NCI-H1092 treated with DMSO at 0.1 percent for 48 hours (cell line): ENCODE measurements at places on chromosomes 4 and X.

- DNase-seq: no peak
These were observed 85.6 kb upstream of the CPEB2 start for GRCh38 chr4:14916554-14917297.

DNA sequence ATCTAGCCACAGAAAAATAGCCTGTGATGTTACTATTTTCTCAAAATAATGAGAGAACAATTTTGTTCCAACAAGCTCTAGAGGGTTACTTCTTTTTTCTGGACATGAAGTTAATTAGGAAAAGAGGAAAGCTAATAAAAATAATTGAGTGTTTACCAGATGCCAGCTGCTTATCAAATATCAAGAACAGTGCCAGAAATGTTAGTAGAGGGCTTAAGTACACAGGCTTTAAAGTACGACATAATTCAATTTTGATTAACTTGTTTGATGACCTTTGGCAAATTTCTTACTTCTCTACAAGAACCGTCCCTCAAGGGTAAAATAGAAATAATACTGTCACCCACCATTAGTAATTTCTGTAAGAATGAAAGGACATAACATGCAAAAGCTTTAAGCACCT, 977.0 kb downstream of the FSTL5 start:
- no peak for DNase-seq

DNA sequence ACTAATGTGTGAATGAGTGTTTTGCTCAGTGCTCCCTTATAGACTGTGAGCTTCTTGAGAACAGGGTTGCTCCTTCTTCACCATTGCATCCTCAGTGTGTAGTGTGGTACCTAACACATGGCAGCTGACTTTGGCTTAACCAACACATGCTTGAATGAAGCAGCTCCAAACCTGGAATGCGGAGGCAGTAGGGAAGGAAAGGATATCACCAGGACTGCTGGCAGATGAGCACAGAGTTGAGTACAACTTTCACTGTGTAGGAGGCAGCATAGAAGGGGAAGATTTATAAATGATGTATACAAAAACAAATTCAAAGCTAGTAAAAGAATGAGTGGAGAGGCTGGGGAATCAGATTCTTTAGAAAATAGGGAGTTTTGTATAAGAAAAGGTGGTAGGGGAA, 174.3 kb downstream of the SLIT2 start:
- DNase-seq: no peak

DNA sequence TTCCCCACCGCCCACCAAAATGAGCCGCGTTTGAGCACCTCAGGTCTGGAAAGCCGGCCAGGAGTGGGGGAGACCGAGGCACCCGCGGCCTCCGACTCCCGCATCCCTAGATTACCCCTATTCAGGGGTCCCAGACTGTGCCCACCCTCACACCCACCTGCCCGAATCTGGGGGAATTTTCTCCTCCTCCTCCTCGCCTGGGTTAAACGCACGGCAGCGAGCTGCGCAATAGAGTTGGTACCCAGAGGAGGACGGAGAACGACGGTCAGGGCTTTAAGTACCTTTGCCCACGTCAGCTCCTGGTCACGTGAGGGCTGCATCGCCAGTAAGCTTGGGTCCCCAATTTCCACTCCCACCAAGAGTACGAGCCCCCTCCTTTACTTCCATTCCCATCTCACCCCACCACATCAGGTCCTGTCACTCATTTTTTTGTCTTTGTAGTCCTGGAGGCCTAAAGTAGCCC, at the start of gene ARMCX2:
Gene ARMCX2, minus strand, starts transcription at position 250 of the 463 bp plus-strand sequence. CDS start 2,262 bp downstream, outside the sequence.
- DNase-seq: peak; percentile 69

GRCh38 chr4:111754003-111754402, 391.3 kb upstream of the FAM241A start:
- no peak for DNase-seq

DNA sequence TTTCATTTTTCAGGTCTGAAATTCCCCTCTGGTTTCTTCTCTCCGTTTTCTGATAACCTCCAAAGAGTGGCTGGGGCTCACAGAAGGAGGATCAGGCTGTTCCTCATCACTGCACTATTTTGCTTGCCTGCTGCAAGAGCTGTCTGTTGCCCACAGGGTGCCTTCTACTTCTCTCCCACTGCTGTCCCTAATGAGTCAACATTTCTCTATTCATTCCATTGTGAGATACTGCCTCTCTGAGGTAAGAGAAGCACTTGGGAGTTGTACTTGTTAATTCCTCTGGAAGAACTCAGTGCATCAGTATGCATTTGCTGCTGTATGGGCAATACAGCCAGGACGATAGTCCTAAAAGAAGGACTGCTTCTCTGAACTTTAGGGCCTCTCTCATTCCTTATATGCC, 34.8 kb downstream of the CT47B1 start:
- DNase-seq: no peak

DNA sequence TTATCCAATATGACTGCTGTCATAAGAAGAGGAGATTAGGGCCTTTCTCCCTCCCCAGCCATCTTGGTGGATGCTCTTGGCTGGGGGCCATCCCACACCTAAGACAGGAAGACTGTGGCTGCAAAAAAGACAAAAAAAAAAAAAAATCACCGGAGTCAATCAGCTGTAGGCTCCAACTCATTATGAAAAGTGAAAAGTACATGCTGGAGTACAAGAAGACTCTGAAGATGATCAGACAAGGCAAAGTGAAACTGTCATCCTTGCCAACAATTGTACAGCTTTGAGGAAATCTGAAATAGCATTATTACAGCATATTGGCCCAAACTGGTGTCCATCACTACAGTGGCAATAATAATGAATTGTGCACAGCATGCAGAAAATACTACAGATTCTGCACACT, 5.2 kb downstream of the EGFL6 start:
- DNase-seq: no peak

DNA sequence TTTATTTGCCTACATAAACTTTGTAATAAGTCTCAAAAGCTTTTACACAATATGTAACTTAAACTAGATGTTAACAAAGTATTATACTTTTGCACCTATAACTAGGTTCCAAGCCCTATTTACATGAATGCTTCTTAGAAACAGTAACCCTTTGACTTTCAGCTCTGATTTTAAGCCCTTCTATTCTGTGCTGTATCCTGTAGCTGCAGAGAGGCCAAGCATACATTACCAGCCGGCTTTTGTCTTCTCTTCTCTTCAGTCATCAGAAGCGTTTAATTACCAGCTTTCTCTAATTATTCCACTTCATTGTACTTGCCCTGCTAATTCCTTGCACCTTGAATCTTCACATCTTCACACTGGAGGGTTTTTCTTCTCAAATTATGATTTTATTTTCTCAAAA, 403.1 kb downstream of the PDGFC start:
- DNase-seq: no peak

- DNase-seq: peak; percentile 89
These were observed 57.6 kb downstream of the MAPK10 start for GRCh38 chr4:86302251-86302650.

- DNase-seq: no peak
These were observed 163.0 kb upstream of the TBL1X start for GRCh38 chrX:9301836-9302235.

- DNase-seq: no peak
These were observed 28.0 kb downstream of the MGAT4D start for GRCh38 chr4:140469791-140470733.

- DNase-seq: peak; percentile 32
These were observed 333.1 kb downstream of the IL1RAPL1 start for GRCh38 chrX:28920153-28920943.

DNA sequence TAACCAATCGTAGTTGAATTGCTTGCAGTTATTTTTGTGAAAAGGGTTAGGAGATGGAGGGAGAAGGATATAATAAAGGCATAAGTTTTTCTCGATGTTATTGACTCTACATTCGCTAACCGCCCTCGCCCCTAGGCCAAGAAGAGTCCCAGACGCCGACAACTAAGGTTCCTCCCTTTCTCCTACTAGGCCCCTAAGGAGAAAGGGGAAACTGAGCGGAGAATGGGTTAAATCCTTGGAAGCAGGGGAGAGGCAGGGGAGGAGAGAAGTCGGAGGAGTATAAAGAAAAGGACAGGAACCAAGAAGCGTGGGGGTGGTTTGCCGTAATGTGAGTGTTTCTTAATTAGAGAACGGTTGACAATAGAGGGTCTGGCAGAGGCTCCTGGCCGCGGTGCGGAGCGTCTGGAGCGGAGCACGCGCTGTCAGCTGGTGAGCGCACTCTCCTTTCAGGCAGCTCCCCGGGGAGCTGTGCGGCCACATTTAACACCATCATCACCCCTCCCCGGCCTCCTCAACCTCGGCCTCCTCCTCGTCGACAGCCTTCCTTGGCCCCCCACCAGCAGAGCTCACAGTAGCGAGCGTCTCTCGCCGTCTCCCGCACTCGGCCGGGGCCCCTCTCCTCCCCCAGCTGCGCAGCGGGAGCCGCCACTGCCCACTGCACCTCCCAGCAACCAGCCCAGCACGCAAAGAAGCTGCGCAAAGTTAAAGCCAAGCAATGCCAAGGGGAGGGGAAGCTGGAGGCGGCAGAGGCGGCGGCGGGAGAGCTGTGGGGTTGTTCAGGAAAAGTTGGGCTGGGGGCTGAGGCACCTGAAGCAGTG, 5.9 kb downstream of the ATOH1 start:
- DNase-seq: no peak

- DNase-seq: no peak
These were observed 340.0 kb upstream of the MAGEB16 start for GRCh38 chrX:35458142-35458541.

DNA sequence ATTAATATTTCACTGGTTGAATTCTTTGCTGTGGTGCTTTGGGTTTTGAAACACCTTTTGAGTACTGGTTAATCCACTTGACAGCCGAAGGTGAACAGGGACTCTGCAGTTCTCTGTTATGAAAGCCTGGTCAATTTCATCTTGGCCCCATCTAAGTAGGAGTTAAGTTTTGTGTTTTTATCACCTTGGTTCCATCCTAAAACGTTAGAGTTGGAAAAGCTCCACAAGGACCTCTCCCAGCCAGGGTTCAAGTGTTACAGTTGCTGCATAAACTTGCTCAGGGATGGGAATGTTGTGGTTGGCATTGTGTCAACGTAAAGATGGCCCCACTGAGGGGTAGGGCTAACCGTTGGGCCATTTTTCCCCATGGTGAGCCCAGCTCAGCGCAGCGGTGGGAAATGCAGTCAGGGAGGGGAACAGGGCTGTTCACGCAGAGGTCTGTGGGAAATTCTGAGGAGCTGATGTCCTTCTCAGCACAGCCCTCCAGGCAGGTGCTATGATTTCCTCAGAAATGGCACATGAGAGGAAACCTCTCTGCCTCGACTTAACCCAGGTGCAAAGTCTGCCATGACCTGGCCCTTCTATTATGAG, 188.7 kb downstream of the STIM2 start:
- DNase-seq: no peak

GRCh38 chr4:7725951-7726350, 213.7 kb downstream of the AFAP1 start:
- DNase-seq: no peak

GRCh38 chrX:53284684-53285447, 3.5 kb upstream of the IQSEC2 start:
- peak; percentile 47 for DNase-seq

DNA sequence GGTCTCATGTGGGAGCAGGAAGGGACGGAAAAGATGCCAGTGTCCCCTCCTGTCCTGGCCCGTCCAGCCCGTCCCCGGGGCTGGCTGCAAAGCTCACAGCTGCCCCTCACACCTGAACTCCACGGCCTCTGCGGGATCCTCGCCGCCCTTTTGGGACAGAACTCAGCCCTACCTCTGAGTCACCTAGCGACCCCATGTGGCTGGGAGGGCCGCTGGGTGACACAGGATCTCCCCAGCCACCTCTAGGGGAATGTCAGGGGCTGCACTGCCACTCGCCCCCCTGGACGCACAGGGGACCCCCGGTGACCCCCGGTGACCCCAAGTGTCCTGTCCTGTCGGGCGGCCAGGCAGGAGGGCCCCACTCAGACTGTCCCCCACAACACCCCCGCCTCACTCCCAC, 748 bp downstream of the FAM9B start:
- DNase-seq: no peak

- DNase-seq: no peak
These were observed 61.3 kb downstream of the AR start for GRCh38 chrX:67604979-67605703.

DNA sequence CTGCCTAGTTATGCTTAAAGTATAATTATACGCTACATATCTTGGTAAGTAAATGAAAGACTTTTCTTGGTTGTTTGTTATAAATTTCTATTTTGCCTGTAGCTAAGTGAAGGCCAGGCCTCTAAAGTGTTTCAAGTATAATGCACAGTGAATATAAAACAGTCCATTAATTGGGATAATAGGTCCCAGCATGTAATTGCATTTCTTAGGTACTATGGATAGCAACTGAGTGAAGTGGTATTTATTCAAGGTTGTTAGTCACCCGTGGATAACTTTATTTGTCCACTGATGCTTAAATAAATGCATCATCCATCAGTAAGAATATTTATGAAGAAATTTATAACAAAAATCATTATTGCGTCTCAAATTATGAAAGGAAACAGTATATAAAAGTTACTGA, 59.1 kb downstream of the TEX13C start:
- no peak for DNase-seq

DNA sequence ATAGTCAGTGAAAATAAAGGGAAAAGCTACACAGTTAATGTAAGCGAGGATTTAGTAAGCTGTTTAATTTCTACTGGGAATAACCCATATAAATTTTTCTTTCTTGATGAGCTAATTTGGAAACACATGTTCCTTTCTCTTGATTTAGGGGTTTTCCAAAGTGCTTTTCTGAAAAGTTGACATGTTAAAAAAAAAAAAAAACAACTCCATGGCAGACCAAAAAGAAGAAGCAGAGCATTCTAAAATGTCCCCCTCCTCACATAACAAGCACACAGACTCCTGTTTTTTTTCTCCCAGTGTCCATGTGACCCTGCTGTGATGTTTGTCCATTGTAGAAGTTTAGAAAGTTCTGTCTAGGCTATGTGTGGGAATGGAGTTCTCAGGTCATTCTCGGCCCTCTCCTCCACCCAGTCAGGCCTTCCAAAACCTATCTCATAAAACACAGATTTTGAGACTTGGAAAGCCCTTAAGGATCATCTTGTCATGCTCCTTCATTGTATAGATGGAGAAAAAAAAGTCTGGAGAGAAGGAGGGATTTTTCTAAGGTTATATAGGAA, 792 bp downstream of the CLIC2 start:
- DNase-seq: no peak

DNA sequence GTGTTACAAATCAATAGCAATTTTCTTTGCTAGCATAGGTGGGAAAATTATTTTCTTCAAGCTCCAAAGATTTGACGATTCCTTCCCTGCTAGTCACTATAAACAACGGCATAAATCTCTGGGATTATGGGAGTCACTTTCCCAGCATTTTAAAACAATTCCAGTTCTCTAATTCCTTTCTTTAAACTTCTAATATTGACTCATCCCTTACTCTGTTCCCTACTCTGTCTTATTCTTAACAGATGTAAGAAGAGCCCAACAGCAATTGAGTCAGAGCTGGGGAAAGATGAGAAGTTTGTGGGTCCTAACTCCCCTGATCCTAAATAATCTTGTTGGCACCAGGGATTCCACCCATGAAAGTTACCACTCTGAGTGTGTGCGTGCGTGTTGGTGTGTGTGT, 47.4 kb upstream of the IL21 start:
- no peak for DNase-seq
